ENCODE measurements at places on chromosomes 1 and 21.

GRCh38 chr1:157751283-157751682 lies 25.6 kb downstream of the FCRL2 start:
- no peak for DNase-seq

DNA sequence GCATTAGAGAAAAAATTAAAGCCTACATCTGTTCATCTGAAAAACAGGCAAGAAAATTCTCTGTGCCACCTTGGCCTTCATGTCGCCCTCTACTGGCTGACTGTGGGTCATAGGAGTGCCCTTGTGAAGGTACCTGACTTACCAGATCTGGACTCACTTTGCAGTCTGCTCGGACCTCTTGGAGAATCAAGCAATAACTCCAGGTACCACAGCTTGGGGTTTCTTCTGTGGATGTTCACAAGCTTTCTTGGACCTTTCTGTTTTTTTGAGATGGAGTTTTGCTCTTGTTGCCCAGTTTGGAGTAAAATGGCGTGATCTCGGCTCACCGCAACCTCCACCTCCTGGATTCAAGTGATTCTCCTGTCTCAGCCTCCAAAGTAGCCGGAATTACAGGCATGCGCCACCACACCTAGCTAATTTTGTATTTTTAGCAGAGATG lies 2.4 kb upstream of the PRAMEF18 start:
- DNase-seq, result no peak

DNA sequence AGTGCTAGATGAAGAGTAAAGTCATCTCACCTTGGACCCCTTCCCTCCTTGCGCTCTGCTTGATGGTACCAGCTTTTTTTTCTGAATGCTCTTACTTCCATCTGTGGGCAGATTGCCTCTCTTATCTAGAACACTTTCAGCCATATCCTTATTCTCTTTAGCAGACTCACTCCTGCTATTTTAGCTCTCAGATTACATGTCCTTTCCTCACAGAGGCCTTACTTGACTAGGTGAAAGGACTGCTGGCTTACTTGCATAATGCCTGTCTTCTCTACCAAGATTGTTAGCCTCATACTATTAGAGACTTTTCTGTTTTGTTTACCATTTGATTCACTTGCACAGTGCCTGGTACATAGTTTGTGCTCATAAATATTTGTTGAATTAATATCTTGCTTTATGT lies 9.3 kb downstream of the IFI44 start:
- DNase-seq, result no peak

DNA sequence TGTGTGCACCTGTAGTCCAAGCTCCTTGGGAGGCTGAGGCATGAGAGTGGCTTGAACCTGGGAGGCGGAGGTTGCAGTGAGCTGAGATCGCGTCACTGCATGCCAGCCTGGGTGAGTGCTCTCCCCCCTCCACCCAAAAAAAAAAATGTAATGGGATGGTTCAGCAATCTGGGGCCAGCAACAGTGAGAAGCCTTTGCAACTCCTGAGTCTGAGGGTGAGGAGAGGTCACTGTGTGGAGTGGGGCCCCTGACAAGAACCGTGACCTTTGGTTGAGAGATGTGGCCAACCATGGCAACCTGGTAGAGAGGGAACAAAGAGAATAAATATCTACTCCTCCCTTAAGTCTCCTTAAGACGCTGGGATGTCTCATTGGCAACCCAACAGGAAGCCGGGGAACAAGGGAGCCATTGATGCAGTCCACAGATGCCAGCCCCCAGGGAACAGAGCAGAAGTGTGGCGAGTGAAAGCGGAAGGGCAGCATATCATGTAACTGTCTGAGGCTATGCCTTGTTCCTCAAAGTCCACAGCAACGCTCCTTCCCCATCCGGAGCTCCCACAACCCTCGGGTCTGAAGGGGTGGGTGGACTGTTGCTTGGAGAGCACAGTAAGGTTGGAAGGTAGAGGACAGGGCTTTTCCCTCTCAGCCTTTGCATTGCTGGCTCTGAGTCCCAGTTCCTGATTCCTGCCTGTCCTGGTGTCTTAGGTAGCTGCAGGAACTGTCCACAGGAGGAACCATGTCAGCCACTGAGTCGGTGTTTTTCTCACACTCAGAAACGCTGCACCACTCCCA lies 8.3 kb downstream of the TRNP1 start:
- no peak for DNase-seq

DNA sequence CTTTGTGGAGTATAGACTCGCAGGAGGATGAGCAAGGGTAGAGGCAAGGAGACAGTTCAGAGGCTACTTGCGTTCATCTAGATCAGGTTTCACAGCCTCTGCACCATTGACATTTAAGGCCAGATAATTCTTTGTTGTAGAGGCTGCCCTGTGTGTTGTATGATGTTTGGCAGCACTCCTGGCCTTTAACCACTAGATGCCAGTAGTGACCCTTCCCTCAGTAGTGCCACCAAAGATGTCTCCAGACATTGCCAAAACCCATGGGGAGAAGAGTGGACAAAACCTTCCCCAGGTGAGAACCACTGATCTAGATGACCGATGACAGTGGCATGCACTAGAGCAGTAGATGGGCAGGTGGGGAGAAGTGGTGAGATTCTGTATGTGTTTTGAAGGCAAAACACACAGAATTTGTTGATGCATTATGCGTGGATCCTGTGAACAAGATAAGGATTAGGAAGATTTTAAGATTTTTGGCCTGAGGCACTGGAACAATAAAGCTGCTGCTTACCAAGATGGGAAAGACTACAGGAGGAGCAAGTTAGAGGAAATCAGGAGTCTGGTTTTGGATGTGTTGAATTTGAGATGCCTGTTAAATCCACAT lies 9.9 kb upstream of the COG2 start:
- DNase-seq, result peak; percentile 20

- peak; percentile 49 for DNase-seq
These were observed 16.9 kb upstream of the EFCAB14 start for GRCh38 chr1:46735708-46736324.

- peak; percentile 13 for DNase-seq
These were observed 85.6 kb downstream of the EPS15 start for GRCh38 chr1:51433269-51433971.

DNA sequence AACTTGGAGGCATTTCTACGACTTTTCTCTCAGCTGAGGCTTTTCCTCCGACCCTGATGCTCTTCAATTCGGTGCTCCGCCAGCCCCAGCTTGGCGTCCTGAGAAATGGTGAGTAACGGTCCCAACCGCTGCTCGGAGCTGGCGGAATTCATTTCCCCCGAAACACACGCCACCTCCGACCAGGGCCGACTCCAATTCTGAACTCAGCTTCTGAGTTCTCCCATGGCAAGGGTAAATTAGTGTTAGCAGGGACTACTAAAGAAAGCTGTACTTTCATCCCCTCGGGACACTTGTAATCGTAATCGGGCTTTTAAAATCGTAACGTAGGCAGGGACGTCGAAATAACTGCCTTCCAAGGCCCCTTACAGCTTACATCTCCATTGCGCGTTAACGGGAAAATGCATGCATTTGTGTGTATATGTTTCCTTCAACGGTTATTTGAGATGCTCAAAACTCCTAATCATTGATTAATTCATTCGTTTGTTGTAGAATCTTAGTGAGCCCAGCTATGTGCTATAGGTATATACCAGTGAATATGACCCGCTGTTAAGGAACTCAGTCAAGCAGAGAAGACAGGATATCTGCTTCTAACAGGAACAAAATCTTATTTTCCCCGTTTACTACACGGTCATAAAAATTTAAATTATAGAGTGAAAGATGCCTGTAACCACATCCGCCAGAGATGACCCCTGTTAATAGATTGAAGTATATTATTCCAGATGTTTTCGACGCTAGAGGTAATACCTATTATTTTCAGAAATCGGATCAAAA lies 472 bp downstream of the DTL start:
- DNase-seq, result no peak

DNA sequence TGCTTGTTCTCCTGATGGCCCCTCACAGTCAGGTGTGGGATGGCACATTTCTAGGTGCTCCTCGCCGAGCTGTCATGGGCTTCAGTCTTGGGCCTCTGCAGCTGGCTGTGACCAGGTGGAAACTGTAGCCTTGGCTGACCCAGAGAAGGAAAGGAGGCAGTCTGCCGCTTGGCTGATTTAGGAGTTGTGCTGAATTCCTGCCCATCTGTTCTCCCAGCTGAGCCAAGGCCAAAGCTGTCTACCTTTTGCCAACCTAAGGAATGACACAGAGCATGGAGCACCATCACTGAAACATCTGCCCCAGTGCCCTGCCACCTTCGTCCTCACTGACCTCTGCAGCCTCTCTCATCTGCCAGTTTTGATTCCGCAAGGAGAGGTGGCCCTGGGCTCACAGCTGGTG lies 27.9 kb downstream of the UTP25 start:
- DNase-seq, result no peak

DNA sequence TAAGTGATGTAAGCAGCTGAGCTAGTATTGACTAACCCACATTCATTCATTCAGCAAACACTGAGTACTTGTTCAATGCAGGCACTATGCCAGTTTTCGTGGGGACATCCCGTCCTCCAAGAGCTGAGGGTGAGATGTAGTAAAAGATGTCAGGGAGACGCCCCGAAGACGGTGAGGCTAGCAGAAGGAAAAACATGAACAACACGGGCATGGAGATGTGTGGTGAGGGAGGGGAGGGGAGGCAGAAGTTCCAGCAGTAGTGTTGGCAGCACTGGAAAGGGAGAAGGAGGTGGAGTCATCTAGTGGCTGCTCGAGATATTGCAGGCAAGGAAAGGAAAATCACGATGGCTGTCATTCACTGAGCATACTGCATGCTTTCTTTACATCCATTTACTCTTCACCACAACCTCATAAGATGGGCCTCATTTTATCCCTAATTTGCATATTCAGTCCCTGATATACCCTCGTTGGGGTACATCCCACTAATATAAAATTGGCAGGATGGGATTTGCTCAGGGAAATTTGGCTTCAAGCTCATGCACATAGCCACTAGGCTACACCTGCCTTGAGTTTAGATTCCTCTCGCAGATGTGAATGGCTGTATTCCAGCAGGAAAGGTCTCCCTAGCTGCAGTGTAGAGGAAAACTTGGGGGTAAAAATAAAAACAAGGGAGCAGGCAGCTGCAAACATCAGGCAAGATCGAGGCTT lies 14.5 kb downstream of the PDZK1IP1 start:
- peak; percentile 58 for DNase-seq

DNA sequence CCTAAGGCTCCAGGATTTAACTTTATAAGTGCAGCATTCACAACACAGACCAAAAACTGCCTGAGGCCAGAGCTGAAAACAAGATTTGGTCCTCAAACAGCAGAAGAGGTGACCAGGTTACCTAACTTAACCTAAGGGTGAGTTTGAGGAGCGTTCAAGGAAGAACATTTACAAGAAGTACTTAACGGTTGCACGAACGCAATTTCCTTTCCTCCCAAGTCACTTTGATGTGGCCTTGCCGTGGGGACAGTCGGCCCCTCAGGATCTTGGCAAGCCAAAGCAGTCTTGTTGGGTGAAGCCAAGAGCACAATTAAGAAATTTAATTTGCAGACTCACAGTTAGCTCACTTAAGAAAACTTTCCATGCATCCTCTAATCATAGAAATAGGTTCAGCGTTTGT lies 202.6 kb upstream of the COA6 start:
- DNase-seq, result no peak

- peak; percentile 20 for DNase-seq
These were observed 38.6 kb downstream of the GPR3 start for GRCh38 chr1:27430903-27431600.

GRCh38 chr1:96372881-96373280 lies 348.7 kb upstream of the PTBP2 start:
- no peak for DNase-seq

GRCh38 chr1:192260076-192260475 lies 56.7 kb upstream of the RGS21 start:
- DNase-seq, result no peak

DNA sequence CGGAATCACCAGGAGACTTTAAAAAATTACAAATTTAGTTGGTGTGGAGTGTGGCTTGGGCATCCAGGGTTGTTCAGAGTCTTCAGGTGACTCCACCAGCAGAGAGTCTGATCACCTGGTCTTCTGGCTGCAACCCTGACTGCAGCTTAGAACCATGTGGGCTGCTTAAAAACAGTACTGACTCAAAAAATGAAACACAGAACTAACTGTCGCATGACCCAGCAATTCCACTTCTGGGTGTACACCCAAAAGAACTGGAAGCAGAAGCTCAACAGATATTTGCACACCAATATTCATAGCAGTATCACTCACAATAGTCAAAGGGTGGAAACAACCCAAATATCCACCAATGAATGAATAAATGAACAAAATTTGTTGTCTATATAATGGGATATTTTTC lies 17.3 kb downstream of the TLR5 start:
- DNase-seq, result no peak

All from AG10803 (cell line).